ENCODE measurements at places on chromosomes 2 and 18. TPM values are rescaled to one million over a fixed set of nuclear protein-coding genes. Genes with fewer than 3 reads are reported as not detected.
A peak's percentile ranks its signal among the peaks of the same experiment; 100 is the strongest.

DSEL gene
- not detected for total RNA-seq

MAP3K19 gene
- not detected for total RNA-seq

DNA sequence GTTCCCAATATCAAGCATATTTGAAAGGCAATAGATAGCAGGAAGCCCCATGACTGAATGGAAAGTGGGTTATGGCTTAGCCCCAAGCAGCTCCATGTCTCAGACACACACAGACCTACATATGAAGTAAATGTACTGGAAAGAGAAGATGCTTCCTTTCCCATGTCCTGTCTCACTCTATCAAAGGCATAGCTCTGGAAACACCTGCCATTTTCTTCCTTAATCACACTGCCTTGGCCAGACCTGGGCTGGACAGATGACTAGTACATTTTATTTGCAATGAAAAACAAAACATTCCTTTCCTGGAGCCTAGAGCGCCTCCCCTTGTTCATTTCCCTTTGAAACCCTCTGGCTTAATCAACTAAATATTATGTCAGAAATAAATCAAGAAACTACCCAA is 160.7 kb downstream of the ANTXR1 start:
- DNase-seq: no peak

DNA sequence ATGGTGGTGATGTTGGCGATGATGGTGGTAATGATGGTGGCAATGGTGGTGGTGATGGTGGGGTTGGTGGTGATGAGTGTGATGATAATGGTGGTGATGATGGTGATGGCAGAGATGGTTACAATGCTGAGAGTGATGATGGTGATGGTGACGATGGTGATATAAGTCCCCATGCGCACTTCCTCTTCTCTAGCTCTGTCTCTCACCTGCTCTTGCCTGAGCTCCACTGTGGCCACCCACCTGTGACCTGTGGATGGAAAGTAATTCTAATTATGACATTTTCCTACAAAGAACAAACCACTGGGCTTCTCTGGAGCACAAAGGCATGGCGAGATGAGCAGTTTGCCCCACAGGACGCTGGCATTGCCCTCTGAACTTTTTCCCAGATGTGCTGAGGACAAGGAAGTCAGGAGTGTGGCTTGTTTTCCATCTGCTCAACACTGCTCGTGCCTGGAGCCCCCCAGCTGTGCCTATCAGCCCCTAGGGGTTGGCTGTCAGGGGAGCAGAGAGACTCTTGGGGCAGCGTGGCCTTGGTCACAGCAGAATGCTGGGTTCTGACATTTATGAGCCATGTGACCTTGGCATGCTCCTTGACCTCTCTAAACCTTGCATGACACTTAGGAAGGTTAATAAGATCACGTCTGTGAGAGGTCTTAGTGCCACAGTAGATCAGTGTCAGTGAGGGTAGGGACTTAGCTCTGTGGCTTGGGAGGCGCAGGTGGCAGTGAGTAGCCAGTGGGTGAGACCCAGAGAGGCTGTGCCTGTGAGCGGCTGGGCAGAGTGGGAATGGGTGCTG is 68.4 kb downstream of the RRM2 start:
- no peak for DNase-seq

DNA sequence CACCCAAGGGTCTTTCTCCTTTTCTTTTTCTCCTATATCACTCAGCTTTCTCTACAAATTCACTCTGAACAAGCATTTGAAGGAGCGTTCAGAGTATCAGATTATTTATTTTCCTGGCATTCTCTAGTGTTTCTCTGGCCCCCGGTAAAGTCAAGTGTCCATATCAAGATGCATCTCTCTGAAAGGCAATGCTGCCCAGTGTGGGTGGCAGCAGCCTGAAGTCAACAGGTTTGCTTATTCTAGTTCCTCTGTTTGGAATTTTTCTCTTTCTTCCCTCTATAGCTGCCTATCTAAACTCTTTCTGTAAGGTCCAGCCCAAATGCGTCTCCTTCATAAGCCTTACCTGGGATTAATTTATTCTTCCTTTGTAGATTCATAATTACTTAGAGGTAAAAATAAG is 526.2 kb upstream of the TNP1 start:
- no peak for DNase-seq

GRCh38 chr2:217694291-217694690 is 308.5 kb downstream of the TNS1 start:
- DNase-seq: no peak

GRCh38 chr2:112833976-112834375 is 2.6 kb downstream of the IL1B start:
- DNase-seq: no peak

GRCh38 chr2:191190861-191191552 is 40.2 kb upstream of the STAT4 start:
- no peak for DNase-seq

GRCh38 chr18:79519751-79520477 is 124.2 kb downstream of the NFATC1 start:
- DNase-seq: peak; percentile 71

- no peak for DNase-seq
Measured at GRCh38 chr2:11292464-11293255, 51.8 kb downstream of the ROCK2 start.

PLEKHH2 gene
- 2.4 TPM for total RNA-seq

GRCh38 chr2:237045449-237045848 is 40.2 kb upstream of the COPS8 start:
- DNase-seq: no peak

DNA sequence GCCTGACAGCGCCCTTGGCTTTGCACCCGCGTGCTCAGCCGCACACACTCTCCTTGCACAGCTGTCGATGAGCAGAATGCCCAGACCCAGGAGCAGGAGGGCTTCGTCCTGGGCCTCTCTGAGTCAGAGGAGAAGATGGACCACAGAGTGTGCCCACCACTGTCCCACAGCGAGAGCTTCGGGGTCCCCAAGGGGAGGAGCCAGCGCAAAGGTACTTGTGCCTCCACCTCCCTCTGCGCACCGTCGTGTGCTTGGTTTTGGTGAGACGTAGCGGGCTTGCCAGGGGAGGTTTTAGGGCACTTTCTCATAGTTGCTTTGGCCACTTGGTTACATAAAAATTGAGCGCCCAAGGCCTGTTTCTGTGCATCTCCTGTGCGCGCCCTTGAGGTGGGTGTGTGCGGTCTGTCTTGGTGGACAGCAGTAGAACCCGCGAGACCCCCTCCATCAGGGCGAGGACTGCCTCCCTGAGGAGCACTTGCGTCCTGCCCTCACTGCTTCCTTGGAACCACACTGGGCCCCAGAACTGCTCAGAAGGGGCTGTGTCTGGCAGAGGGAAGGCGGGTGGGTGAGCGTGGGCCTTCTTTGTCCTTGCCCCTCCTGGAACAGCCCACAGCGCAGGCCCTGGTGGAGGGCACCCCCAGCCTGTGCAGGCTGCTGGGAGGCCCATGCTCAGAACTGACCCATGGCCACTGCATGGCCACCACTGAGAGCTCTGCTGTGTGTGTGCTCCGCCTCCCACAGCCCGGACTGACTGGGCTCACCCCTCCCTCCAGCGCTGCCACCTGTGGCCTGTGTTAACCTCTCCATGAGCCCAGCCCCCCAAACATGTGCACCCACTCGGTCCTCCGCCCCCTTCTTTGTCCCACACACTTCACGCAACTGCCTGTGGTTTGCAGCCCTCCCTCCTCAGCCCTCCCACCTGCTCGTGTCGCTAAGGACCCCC is 95.9 kb downstream of the DGKD start:
- DNase-seq: no peak

- no peak for DNase-seq
Measured at GRCh38 chr2:64112016-64112415, 32.2 kb downstream of the PELI1 start.

ITPRIPL1 gene
- total RNA-seq: 28.2 TPM

LRRC30 gene
- total RNA-seq: not detected

GRCh38 chr2:147346142-147346541 is 498.7 kb upstream of the ACVR2A start:
- DNase-seq: no peak

DNA sequence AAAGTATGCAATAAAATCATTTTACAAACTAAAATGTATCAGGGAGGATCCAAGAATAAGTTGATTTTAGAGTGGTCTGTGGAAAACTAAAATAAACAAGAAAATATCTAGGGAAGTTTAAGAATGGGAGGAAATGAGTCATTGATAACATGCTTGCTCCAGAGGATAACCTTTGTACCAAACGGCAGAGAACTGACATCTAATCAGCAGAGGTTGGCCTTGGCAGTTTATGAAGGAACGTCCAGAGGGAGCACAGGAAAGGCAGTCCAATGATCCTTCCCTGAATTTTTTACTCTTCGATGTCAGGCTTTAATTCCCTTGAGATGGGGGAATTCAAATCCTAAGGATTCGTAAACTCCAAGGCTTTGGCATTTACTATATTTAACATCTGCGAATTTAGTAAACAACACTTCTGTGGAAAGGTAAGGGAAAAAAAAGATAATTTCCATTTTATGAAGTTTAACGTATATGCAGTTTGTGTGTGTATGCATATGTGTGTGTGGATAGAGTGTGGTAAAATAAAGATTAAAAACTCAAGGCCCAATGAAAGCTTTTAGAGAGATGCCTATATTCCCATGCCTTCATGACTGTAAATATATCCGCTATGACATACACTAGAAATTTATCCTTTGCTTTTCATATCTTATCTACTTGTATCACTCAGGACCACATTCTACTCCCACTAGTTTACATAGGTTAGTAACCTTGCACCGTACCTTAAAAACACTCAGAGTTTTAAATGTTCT is 8.7 kb upstream of the INPP1 start:
- DNase-seq: no peak

ACMSD gene
- not detected for total RNA-seq

DNA sequence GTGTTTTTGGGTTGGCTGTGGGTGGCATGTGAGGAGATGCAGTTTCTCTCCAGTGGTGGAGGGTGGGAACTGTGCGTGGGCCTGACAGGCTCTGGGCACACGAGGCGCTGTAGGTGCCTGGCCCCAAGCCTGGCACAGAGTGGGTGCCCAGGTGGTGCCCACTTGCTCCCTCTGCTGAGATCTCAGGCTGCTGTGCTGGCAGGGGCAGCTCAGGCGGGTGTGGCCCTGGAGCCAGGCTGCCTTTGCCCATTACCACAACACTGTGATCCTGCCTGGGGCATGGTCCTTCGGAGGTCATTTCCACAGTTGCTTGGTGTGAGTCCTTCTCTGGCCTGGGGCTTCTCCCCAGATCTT is 20.4 kb downstream of the TSHZ1 start:
- no peak for DNase-seq

DNA sequence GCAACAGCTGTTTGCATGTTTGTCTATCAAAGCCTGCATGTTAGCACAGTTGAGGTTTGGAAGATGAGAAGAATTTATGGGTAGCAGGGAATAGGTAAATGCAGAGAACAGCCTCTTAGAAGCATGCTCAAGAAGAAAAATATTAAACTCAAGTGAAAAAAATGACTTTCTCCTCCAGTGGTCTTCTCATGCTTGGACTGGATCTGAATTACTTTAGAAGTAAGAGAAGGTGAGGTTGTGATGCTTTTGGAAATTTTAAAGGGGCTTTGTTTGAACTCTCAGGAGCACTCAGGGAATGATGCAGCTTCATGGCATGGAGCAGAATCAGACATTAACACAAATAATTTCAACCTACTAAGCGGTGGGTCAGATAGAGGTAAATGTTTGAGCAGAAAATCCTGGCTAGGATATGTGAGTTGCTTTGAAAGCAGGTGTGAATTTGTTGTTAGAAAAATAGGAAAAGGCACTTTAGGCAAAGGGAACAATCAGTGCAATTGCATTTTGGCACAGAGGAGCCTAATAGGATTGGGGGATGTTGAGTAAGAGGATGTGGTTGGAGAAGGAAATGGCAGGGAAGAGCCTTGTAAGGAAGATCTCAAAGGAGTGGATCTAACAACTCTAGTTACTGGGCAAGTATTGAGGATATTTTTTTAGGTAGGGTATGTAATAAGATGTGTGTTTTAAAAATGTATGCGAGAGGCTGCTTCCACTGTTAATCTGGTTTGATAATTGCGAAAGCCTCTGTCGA is 76.3 kb downstream of the DDX1 start:
- no peak for DNase-seq

DNA sequence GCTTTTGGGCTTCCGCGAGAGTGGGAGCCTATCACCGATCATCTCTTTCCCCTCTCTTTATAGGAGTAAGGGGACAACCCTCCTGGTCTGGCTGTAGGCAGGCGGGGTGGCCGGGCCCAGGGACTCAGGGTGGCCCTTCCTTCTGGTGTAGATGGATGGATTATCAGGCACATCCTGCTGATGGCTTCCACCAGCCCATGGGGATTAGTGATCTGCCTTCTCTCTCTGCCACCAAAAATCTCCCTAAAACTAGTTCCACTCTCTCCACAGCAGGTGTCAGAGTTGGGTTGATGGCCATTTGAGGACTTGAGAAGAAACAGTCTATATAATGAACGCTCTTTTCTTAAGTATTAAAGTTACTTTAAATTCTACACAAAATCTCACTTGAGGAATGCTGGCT is 37.4 kb downstream of the NCK2 start:
- DNase-seq: no peak

- no peak for DNase-seq
Measured at GRCh38 chr2:134818321-134818720, 20.1 kb upstream of the ACMSD start.

DNA sequence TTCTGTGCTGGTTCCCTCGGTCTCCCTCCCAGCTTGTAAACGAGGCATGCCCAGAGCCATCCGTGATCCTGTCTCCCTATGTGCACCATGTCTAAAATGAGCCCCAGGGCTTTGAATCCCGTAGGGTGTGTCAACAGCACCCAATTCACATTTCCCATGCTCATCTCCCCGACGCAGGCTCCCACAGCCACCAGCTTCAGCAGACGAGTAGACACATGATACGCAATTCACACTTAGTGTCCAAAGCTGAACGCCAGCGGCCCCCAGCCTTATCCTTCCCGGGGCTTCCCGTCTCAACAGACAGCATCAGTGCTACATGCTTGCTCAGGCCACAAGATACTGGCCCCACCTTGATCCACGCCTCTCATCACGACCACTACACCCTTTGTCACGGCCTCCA is 88.1 kb downstream of the EIPR1 start:
- no peak for DNase-seq

DCC gene
- not detected for total RNA-seq

GRCh38 chr2:85409845-85410583 is at the start of gene CAPG:
CAPG (minus strand) TSS chr2:85410366; CDS start chr2:85402145, 8,221 bp downstream.
- no peak for DNase-seq

DNA sequence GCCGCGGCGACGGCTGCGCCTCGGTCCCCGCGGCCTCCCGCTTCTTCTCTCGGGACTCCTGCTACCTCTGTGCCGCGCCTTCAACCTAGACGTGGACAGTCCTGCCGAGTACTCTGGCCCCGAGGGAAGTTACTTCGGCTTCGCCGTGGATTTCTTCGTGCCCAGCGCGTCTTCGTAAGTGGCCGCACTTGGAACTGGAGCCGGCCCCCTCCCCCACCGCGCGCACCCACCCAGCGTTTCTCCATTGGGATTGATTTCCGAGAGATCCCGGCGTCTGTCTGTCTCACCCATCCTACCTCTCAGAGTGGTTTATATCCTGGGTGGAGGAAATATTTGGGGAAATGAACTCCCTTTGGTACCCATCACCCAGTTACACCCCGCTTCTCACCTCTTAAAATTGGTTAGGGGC is 498 bp downstream of the ITGAV start:
- DNase-seq: no peak

- no peak for DNase-seq
Measured at GRCh38 chr2:221911890-221912289, 339.8 kb upstream of the EPHA4 start.

GRCh38 chr18:77061281-77061945 is 71.2 kb downstream of the MBP start:
- DNase-seq: no peak

GRCh38 chr18:75454022-75454795 is 26.7 kb upstream of the SMIM21 start:
- DNase-seq: no peak

All from activated naive CD4-positive, alpha-beta T cell treated with anti-CD3 and anti-CD28 coated beads, Interleukin-2, amount 50 U/mL, for 72 hours (primary cell).